COLO829 (cell line): ENCODE measurements at places on chromosomes 4 and X.

GRCh38 chr4:112448306-112449132 is 67.5 kb downstream of the NEUROG2 start:
- peak; percentile 26 for DNase-seq

- no peak for DNase-seq
Measured at GRCh38 chr4:171667906-171668305, 145.3 kb upstream of the GALNTL6 start.

DNA sequence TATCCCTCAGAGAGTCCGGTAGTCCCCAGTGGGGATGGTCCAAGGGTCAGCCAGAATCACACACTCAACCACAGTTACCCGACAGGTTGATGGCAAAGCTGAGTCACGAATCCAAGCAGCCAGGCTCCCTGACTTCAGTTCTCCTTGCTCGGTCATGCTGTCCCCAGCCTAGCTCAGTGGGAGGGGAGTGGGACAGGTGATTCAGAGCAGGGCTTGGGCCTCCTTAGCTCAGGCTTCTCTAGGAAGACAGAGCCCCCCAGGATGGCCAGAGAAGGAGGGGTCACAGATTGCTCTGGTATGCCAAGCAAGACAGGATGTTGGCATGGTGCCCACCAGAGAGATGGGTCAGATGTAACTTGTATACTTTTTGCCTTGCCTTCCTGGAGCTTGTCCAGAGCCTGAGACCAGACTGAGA is 66.5 kb downstream of the EFNB1 start:
- DNase-seq: no peak

DNA sequence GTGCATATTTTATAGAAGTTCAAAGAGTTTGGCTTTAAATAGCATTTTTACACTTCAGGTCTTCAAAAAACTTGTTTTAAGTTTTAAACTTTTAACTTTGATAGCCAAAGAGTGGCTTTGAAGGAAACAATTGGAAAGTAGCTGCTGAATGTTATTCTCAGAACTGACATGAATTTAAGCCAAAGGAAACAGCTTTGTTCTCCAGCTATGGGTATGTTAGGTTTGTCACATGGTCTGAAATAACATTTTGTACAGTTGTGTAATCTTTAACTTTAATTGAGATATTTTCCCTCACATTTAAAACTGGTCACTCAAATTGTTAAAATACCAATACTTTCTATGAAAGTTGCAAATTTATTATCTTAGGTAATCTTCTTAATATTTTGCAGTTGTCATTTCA is 564.7 kb downstream of the IL15 start:
- no peak for DNase-seq

- DNase-seq: no peak
Measured at GRCh38 chr4:3809028-3809427, 42.8 kb downstream of the ADRA2C start.

- no peak for DNase-seq
Measured at GRCh38 chr4:6937754-6938153, 28.1 kb downstream of the TBC1D14 start.

GRCh38 chrX:13305108-13305507 is 14.7 kb downstream of the ATXN3L start:
- no peak for DNase-seq

- DNase-seq: peak; percentile 76
Measured at GRCh38 chr4:126661194-126661593, 971.6 kb upstream of the INTU start.

DNA sequence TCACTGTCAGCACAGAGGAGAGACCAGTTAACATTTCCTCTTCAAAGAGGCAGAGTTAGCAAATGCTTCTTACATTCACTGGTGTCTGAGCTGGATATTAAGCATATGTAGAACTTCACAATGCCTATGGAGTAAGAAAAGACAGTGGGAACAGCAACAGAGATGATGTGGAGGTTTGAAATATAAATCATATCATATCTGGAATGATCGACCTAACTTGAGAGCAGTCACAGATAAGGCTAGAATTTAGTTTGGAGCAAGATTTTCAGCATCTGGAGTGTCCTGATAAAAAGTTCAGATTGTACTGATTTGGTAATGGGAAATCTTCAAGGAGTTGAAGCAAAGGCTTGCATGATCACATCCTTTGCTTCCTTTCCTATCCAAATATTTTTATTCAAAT is 90.5 kb upstream of the ANKRD50 start:
- no peak for DNase-seq

DNA sequence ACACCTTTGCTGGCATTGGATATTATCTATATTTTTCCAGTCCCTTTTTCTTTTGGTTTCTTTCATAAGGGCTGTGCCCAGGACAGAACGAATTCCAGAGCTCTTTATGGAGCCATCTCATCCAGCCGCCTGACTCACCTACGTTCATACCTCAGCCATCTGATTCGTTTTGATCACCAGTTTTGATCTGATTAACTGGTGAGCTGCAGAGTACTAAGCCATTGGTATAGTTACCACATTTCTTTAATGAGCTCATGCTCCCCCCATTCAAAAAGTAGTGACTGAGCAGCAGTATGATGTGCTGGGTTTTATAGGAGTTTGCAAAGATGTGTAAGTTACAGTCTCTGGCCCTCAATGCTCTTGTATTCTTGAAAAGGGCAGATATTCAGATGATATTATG is 43.0 kb upstream of the CDKN2AIP start:
- DNase-seq: no peak
